Foreskin keratinocyte (primary cell): ENCODE measurements at places on chromosomes 2 and 18.

- DNase-seq = no peak
These were observed 157.4 kb downstream of the GLI2 start for GRCh38 chr2:120892967-120893667.

DNA sequence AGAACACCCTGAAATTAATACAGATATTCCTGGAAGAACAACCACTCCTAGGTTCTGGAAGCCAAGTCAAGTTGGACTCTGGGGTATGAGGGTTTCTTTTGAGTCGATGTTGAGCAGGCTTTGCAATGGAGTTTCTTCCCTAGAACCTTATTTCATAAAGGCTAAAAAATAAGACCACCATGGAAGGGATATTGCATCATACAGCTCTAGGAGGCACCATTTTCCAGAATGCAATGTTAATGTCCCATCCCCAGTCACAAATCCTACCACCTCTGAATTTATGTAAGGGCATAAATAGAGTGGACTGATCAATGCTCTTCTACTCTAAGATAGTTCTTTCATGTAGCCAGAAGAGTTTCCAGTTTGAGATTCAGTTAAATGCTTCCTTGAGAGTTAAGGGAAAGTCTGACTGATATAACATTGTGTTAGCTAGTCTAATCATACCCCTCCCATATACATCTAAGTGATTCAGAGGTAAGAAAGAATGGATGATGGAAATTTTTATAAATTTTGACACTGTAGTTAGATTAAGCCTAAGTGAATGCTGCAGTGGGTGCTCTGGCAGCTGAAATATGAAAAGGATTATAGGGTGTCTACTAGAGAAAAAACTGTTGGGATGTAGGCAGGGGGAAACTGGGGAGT lies 22.0 kb downstream of the ARHGAP15 start:
- DNase-seq = no peak

GRCh38 chr2:159106109-159106508 lies 137.7 kb downstream of the TANC1 start:
- DNase-seq = no peak

DNA sequence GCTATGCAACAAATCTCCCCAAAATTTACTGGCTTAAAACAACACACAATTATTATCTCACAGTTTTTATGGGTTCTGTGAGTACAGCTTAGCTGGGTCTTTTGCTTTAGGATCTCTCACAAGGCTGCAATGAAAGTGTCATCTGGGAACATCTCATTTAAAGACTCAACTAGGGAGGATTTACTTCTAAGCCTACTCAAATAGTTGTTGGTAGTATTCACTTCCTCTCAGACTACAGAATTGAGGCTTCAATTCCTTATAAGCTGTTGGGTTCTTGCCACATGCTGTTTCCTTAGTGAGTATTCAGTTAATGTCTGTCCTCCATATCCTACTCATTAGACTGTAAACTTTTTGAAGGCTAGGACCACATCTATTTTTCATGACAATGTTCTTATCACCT lies 72.3 kb downstream of the MDH1 start:
- peak; percentile 83 for DNase-seq

GRCh38 chr2:7788736-7789135 lies 871.5 kb downstream of the RNF144A start:
- no peak for DNase-seq

DNA sequence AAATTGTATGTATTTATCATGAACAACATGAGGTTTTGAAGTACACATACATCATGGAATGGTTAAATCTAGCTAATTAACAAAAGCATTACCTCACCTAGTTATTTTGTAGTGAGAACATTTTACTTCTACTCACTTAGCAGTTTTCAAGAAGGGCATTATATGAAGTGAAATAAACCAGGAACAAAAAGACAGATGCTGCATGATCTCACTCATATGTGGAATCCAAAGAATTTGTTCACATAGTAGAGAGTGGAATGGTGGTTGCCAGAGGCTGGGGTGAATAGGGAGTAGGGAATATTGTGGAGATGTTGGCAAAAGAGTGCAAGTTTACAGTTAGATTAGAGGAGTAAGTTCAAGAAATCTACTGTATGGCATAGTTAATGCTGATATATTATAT lies 292.0 kb downstream of the ASXL3 start:
- DNase-seq = peak; percentile 4

DNA sequence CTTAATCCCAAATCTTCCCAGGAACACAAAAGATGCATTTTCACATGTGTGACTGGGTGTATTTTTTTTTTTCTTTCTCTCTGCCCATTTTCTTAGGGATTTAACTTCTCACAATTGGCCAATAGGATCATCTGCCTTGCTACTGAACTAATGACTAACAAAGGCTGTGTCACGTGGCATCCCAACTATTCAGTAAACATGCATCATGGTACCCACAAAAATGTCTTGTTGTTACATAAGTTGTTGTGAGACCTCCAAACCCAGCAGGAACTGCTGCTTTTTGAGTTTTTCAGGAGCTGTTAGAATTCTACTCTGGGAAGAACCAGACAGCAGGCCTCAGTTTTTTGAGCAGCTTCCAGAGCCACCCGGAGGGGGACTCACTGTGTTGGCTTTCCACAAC lies 31.9 kb downstream of the GAD1 start:
- peak; percentile 56 for DNase-seq

DNA sequence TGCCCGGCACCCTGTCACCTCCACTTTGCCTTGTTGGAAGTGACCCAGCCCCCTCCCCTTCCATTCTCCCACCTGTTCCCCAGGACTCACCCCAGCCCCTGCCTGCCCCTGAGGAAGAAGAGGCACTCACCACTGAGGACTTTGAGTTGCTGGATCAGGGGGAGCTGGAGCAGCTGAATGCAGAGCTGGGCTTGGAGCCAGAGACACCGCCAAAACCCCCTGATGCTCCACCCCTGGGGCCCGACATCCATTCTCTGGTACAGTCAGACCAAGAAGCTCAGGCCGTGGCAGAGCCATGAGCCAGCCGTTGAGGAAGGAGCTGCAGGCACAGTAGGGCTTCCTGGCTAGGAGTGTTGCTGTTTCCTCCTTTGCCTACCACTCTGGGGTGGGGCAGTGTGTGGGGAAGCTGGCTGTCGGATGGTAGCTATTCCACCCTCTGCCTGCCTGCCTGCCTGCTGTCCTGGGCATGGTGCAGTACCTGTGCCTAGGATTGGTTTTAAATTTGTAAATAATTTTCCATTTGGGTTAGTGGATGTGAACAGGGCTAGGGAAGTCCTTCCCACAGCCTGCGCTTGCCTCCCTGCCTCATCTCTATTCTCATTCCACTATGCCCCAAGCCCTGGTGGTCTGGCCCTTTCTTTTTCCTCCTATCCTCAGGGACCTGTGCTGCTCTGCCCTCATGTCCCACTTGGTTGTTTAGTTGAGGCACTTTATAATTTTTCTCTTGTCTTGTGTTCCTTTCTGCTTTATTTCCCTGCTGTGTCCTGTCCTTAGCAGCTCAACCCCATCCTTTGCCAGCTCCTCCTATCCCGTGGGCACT lies 4.5 kb downstream of the RETREG2 start:
- DNase-seq = no peak

- DNase-seq = no peak
These were observed 132.4 kb downstream of the COPS8 start for GRCh38 chr2:237217995-237218616.
